ENCODE measurements at places on chromosomes 3 and 15.
A peak's percentile ranks its signal among the peaks of the same experiment; 100 is the strongest.

- DNase-seq = no peak
Observed at GRCh38 chr3:37702478-37703154, 159.1 kb upstream of the CTDSPL start.

DNA sequence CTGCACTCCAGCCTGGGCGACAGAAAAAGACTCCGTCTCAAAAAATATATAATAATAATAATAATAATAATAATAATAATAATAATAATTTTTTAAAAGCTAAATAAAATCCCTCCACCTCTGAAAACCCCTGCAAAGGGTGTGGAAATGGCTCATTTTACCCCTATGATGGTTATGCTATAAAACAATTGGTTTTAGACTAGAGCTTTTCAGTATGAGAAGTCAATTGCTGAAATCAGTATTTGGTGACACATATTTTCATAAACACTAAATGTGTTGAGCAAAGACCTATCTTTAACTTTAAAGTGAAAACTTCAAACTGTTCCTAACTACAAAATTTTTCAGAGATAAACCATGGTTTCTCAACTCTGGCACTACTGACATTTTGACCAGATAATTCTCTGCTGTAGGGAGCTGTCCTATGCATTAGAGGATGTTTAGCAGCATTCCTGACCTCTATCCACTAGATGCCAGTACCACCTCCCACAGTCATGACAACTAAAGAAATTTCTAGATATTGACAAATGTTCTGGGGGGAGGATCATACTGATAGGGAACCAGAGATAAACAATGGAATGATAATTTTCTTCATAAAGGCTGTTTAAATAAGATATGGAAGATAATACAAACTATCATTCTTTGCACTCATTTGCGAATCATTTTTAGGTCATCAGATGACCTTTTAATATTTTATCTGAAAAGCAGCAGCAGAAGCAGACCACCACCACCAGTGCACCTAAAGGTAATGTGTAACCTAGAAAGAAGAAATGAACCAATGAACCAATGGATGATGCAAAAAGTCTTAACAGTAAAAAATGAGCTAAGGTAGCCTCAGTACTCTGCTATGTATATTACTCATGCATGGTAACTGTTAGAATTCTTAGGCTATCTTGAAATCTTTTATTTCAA, 13.8 kb downstream of the PTPN9 start:
- DNase-seq = no peak

DNA sequence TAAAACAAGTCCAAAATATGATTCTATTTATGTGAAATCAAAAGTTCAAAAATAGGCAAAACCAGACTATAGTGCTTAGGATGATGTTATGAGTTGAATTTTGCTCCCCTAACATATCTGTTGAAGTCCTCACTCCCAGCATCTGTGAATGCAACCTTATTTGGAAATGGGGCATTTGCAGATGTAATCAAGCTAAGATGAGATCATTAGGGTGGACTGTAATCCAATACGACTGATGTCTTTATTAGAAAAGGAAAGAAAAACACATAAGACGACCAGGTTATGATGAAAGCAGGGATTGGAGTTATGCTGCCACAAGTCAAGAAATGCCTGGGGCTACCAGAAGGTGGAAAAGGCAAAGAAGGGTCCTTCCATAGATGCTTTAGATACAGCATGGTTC, 110.5 kb upstream of the CCDC39 start:
- no peak for DNase-seq

DNA sequence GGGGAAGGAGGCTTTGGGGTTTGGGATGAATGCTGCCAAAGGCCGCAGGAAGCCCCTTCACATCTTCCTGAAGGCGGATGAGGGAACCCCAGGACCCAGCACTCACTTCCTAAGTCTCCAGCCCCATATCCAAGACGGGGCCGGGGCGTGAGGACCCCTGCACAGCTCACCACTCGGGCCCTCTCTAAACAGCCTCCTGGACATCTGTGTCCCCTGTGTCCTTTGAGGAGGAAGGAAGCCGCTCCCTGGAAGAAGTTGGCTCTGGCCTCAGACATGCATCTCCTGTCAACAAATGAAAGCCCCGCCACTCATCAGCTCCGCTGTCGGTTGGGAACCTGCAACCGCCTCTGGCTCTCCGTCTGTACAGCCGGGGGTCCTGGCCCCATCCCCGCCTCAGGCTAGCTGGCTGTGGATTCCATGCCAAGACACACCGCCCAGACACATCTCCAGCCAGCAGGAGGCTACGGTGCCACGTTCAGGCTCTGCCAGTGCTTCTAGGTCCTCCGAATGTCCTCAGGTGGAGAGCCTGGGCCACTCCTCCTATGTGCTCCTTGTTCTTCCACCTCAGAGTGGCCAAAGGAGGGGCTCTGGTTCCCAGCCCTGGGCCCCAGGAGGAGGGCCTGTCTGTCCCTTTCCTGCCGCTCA, 140.0 kb upstream of the MEF2A start:
- DNase-seq = peak; percentile 59

- DNase-seq = peak; percentile 83
Observed at GRCh38 chr3:44913868-44914468, 39.6 kb downstream of the TGM4 start.

- DNase-seq = no peak
Observed at GRCh38 chr3:60573494-60573893, 677.8 kb downstream of the FHIT start.

DNA sequence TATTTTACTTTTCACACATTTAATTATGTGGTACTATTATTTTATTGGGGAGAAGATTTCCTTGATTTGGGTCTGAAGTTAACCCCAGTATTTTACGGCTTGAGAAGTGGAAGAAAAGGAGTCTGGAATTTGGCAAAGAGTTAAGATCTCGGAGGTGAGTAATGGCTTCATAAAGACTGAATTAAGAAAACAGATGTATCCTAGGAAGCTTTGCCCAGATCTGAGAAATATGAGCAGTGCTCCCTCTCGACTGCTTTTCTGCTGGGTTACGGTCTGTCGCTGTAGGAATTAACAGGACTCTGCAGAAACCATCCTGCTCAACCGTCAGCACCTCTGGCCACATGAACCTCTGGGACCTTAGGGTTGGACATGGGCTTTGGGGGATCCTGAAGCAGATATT, 163.6 kb upstream of the NDN start:
- DNase-seq = no peak

DNA sequence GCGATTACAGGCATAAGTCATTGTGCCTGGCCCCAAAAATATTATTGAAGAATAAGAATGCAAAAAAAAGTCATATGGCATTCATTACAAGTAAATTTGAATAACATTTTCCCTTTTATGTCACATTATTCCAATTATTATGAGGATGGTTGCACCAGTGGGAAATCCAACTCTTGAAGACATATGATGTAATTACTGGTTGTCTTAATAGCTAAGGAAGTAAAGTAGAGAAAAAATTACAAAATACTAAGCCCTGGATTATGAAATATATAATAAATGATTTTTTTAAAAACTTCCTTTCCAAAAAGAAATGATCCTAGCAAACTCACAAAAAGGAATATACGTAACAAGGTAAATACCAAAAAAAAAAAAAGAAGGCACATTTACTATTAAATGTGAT, 98.9 kb downstream of the FMN1 start:
- DNase-seq = no peak

GRCh38 chr3:167714871-167715270, 19.8 kb downstream of the PDCD10 start:
- DNase-seq = no peak

- DNase-seq = no peak
Observed at GRCh38 chr15:49706805-49707204, 86.0 kb downstream of the DTWD1 start.

GRCh38 chr3:229183-229661, 32.7 kb downstream of the CHL1 start:
- DNase-seq = no peak

GRCh38 chr3:34106879-34107278, 308.4 kb downstream of the PDCD6IP start:
- no peak for DNase-seq

- DNase-seq = no peak
Observed at GRCh38 chr3:28788571-28788970, 439.9 kb upstream of the AZI2 start.

DNA sequence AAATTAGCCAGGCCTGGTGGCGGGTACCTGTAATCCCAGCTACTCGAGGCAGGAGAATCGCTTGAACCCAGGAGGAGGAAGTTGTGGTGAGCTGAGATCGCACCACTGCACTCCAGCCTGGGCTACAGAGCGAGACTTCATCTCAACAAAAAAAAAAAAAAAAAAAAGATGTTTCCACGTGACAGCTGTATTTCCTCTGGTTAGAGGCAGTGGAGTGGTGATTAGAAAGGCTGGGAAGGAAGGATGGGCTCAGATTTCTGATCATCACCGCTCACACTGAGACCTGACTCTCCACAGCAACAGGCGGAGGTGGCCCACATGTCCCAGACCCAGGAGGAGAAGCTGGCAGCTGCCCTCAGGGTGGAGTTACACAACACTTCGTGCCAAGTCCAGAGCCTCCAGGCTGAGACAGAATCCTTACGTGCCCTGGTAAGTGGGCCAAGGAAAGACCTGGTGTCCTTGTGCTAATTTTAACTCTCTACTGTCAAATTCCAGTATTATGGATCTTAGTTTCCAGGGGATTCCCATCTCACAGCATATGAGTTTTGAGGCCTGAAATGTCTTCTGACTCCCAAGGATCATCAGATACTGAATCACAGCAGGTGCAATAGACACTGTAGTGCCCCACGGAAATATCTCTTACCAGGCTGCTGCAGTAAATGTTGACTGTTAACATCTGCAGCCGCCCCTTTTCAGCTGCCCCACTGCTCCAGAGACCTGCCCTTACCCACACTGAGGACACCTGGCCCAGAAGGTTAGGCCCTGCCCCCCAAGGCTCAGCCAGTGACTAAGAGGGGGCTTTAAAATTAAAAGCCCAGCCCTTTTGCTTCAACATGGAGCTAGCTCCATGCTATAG, 66.9 kb downstream of the BFSP2 start:
- peak; percentile 48 for DNase-seq

GRCh38 chr15:40436116-40436891, 4.4 kb upstream of the BAHD1 start:
- no peak for DNase-seq

DNA sequence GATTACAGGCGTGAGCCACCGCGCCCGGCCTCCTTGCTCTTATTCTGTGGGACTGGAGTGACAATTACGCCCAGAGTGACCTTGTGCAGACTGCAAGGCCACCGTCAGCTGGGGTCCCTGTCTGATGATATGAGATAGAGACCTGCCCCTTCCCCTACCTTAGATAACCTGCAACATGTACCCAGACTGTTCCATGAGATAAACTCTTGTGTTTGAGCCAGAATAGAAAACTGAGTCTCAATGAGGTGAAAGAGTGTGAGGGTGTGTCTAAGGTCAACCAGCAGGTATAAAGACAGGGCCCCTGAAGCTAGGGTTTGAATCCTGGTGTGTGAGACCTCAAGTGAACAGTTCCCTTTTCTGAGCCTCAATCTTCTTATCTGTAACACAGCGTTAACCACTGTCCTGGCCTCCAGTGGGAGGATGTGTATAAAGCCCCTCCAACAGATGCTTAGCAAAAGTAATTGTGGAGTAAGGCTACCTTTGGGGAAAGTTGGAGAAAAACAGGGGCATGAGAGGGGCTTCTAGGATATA, 6.0 kb downstream of the TADA3 start:
- DNase-seq = no peak

DNA sequence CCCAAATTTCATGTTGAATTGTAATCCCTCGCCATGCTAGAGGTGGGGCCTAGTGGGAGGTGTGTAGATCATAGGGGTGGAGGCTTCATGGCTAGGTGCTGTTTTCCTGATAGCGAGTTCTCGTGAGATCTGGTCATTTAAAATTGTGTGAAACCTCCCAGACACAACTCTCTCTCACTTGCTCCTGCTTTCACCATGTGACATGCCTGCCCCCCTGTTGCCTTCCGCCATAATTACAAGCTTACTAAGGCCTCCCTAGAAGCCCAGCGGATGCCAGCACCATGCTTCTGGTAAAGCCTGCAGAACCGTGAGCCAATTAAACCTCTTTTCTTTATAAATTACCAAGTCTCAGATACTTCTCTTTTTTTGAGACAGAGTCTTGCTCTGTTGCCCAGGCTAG, 36.0 kb downstream of the CCDC54 start:
- no peak for DNase-seq

GRCh38 chr3:161050935-161051334, 54.2 kb downstream of the B3GALNT1 start:
- DNase-seq = no peak

DNA sequence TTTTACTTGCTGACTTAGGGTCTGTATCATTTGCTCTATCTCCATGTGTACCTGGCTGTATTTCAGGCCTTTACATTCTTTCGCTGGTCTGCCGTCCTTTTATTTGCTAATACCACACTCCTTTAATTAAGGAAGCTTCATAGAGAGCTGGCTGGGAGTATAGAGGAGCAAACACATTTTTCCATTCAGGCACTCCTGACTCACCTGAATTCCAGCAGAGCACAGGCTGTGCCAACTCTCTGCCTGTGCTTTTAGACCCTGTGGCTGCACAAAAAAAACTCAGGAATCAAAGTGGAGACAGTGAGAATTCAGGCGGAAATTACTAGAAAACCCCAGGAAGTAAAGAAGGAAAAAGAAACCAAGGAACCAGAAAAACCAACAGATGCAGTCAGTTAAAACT, 29.0 kb upstream of the ATP10A start:
- DNase-seq = no peak

DNA sequence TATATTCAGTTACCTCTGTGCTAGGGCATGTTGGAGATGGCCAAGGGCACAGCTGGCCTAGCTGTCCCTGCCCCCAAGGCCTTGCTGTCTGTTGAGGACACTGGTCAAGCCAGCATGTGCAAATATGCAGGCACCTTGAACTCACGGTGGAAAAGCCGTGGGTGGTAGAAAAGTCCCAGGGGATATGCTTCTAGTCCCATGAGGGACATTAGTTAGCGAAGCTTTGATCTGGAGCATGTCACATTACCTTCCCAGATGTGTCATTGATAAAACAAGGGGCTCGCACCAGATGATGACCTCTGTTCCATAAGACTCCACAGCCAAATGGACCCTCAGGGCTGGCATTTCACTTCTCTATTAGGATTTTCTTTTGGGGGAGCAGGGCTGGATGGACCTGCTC, 14.2 kb upstream of the TMEM158 start:
- no peak for DNase-seq

GRCh38 chr3:128655531-128655930, 4.9 kb upstream of the RPN1 start:
- DNase-seq = no peak

DNA sequence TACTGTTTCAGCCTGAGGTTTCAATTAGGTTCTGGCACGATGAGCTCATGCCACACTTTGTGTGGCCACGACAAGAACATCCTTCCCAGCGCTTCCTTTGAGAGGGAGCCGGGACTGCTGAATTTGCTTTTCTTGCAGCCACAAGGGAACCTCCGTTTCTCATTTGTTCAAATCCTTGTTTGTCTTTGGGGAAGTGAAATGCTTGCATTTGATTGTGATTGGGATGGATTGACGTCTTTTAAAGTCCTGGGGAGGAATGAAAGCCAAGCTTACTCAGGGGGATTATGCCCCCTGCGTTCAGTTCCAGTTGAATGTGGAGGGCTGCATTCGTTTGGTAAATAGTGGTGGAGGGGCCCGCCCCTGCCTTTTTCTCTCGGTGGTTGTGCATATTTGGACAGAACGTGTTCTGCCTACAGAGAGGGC, 277.6 kb downstream of the THSD4 start:
- DNase-seq = no peak
